Fibroblast of gingiva (primary cell): ENCODE measurements at places on chromosomes 11 and 22.
A peak's percentile ranks its signal among the peaks of the same experiment; 100 is the strongest.

- DNase-seq: no peak
Measured at GRCh38 chr11:61697764-61698163, 17.6 kb downstream of the DAGLA start.

DNA sequence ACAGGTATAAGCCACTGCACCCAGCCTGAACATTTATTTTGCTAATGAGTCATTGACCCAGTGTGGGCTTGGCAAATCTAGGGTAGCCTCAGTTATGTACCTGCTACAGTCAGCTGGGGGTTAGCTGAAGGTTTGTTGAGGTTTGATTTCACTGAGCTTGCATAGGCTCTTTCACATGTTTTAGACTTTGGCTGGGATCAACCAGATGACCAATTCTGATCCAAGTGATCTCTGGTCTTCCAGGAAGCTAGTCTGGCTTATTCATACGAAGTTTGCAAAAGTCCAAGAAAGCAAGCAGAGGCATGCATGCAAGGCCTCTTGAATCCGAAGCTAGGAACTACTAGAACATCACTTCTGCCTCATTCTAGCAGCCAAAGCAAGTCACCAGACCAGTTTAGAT is 21.0 kb downstream of the SERPING1 start:
- DNase-seq: no peak

GRCh38 chr11:85596886-85597285 is 30.3 kb downstream of the DLG2 start:
- DNase-seq: no peak

DNA sequence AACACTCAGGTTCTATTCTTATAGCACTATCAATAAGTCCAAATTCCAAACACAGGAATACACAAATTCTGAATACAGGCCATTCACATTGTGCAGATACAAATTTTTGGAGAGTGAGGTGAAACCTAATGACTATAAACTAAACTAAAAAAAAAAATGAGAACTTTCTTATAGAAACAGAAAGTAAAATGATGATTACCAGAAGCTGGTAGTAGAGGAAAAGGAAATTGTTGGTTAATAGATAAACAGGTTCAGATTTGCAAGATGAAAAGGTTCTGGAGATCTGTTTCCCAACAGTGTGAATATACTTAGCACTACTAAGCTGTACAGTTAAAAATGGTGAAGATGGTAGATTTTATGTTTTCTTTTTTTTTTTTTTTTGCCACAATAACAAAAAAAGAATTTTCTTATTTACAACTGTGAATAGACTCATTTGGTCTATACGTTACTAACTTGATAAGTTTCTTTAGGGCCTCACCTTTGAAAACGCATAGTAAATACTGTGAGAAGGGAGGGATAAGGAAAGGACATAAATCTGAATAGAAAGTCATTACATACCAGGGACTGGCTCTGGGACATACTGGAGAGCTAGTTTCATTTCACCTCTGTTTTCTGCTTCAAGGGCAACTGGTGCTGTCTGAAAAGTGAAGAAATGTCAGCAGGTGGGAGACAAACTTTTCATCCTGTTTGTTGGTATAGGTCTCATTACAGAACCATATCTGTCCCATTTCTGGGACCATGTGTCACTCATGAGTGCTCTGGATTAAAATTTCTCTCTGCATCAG is 14.2 kb upstream of the CCDC89 start:
- DNase-seq: no peak

DNA sequence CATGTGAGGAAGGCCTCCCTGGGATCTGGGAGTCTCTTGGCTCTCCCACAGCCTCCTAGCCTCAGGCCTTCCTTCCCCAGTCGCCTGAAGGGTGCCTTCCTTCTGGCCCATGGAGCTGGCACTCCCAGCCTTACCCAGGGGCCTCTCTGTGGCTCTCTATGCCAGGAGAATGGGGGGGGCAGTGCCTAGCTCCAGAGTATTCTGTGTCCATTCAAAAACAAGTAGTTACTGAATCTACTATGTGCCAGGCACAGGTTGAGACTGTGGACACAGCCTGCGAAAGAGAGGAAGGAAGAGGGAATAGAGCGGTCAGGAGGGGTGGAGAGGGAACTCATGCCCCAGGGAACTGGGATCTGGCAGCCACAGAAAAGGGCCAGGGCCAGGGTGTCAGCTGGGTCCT is 2.7 kb upstream of the PLA2G3 start:
- DNase-seq: no peak

DNA sequence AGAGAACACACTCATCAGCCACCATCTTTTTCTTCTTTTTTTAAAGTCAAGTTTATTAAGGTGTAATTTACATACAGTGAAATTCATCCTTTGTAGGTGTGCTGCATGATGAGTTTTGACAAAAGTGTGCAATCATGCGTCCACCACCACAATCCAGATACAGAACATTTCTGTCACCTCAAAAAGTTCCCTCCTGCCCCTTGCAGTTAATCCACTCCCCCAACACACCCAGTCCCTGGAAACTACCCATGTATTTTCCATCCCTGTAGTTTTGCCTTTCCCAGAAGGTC is 126.7 kb downstream of the HIPK3 start:
- DNase-seq: no peak

- no peak for DNase-seq
Measured at GRCh38 chr11:18065572-18065971, 19.5 kb upstream of the TPH1 start.

DNA sequence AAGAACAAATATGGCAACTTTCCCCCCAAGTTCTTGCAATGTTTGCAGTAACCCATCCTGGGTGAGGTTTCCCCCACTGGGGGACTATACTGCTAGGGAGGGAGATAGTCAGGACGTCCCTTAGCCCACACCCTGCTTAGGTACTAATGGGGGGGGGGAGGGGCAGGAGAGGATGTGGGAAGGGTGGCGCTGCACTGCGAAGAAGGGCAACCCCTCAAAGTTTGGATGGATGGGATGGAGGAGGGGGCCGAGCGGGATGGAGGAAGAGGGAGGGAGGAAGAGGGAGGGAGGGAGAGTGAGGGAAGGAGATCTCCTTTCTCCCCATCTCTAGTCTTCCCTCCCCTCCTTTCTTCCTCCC is 100.6 kb upstream of the HSD17B12 start:
- DNase-seq: no peak

DNA sequence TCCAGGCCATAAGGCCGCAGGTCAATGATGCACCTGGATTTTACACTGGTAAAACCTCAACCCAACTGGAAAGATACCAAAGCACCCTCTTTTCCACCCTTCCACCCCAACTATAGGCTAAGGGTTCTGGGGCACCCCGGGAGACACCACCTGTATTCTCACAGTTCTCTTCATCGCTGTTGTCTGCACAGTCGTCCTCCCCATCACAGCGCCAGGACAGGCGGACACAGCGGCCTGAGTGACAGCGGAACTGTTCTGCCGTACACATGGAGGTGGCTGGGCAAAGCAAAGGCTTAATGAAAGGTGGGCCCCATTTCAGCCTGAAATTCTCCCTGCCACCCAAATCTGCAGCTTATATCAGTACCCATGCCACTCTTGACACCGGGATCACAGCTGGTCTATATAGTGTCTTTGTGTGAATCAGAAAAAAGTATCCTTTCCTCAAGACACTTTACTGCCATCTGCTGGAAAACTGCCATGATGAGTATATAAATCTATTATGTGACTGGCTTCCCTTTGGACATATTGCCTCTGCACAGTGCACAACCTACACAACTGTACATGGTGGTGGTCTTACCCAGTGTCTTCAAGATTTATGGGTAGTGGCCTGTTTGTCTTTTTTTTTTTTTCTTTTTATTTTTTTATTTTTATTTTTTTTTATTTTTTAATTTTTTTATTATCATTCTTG is 21.5 kb downstream of the LRP4 start:
- DNase-seq: peak; percentile 13
